ENCODE measurements at places on chromosomes 13 and 19.

DNA sequence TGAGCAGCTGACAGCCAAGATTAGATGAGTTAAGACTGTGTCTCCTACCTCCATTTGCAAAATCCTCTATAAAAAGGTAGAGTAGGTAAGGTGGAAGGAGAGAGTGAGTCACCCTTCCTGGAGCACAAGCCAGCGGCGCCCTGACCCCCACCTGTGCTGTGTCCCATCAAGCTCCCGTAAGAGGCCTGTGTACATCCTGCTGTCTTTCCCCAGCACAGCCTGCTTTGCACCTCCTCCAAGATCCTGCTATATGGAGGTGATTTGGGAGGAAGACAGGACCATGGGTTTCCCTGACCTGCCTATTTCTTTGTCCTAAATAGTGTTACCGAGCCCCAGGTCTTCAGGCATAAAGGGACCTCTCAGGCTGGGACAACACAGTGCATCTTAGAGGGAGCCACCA, 62.3 kb upstream of the UQCRFS1 start:
- DNase-seq, result no peak

GRCh38 chr19:6220385-6221191, 59.2 kb downstream of the MLLT1 start:
- no peak for DNase-seq

DNA sequence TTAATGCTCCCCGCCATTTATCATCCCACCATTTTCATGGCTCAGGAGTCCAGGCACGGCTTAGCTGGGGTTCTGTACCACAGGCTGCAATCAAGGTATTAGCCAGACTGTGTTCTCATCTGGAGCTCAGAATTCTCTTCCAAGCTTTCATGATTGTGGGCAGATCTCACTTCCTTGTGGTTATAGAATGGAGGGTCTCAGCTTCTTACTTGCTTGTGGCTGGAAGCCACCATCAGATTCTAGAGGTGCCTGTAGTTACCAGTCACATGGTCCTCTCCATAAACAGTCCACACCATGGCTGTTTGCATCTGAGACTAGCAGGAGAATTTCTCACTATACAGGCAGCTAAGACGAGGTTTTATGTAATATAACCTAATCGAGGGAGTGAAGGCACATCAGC, 45.1 kb upstream of the SLC46A3 start:
- DNase-seq, result no peak

DNA sequence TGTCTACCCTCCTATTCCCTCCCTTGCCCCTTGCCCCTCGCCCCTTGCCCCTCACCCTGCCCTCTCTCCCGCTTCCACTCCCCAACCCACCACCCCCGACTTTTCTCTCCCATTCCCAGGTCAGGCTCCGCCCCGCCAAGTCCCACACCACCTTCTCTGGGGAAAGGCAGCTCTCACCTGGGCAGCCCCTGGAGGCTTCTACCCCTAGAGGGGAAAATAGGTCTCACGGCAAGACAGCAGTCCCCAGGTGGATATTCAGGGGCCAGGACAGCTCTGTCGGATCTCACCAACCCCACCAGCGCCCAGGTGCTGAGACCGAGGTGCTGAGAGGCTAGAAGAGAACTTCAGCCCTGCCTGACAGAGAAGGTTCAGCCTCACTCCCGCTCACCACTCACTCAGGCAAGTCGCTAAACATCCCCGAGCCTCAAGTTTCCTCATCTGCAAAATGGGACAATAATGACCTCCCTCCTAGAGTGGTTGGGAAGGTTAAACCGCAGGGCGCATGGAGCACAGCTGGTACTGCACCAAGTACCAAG, 1.4 kb upstream of the ERFL start:
- DNase-seq, result no peak

Measured in NCI-H2107 (cell line).